ENCODE measurements at places on chromosomes 6 and 20.

GRCh38 chr20:40545478-40545877 is 143.6 kb downstream of the MAFB start:
- DNase-seq, result no peak

DNA sequence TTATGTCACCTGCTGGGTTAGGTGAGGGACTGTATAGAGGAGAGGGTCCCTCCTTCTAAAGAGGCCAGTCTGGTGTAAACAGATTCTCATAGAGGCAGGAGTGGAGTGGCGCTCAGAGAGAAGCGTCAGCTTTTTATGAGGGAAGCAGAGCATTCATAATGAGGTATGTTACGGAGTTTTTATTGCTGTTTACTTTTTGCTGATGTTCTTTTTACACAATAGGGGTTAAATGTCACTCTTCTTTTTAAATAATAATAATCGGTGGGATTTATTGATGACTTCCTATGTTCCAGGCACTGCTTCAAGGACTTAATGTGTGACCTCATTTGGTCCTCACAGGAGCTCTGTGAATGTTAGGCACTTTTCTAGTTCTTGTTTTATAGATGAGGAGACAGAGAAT is 79.9 kb downstream of the L3MBTL3 start:
- no peak for DNase-seq

DNA sequence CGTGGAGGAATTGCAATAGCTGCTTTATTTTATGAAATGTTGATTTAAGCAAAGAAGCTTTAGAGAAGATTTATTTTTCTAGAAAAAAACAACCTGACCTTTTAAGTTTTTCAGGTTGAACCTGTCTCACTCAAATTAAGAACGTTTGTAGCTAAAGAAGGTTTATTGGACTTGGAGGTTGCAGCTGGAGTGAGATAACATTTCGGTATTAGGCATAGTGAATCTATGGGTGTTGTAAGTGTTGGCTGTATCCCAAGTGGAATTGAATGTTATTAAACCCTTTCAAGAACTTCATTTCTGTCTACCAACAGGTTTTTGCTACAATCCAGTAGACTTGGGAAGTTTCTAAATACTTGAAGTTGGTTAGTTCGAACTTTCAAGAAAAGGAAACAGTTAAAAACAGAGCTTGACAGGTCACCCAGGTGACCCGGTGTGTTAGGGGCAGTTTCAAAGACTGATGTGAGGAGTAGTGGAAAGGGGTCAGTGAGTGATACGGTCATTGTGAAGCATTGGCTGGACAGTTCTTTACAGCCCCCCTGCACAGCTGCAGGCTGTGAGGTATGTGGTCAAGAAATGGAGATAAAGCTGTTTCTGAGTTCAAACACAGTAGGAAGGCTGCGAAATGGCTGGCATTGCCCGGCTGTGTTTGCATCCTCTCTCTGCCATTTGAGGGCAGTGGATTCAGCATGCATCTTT is 2.4 kb upstream of the TBCC start:
- no peak for DNase-seq

- no peak for DNase-seq
Measured at GRCh38 chr6:125144822-125145221, 8.8 kb upstream of the TPD52L1 start.

GRCh38 chr20:42373049-42373448 is 754.9 kb upstream of the CHD6 start:
- DNase-seq, result no peak
